ENCODE measurements at places on chromosomes 6 and 20.

DNA sequence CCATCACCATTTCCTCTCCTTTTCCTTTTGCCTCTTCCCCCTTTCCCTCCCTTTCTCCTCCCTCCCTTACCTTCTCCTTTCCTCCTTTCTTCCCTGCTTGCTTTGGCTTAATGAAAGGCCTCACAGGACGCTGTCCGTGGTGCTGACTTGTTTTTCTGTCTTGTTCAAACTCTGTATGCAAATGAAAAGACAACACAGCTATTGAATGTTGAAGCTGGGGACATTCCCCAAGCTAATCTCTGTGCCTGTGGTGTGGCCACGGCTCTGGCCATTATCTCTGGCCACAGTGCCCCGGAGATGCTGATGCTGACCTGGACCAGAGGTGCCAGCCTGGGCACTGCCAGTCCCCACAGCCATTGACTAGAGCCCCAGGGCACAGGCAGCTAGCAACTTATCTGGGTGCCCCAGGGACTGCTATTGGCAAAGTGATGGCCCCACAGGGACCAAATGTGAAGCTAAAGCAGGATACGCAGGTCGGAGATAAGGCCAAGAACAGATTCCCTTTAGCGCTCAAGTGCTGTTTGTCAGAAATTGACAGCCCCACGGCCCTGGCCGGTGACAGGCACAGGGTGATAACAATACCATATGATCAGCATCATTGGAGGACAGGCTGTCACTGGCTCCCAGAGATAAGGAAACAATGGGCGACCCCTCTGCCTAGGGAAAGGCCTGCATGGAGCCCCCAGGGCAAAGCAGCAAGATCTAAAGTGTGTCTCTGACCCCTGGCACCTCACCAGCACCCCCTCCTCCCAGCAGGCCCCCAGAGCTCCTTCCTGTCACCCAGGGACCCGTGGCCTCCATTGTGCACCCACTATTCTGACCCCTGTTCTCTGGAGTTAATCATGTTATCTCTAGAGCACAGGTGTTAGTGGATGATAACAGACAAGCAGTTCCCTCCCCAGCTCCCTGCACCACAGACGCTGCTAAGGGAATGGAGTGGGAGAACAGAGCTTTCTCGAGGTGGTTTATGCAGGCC is 31.6 kb upstream of the SLC32A1 start:
- DNase-seq = no peak

DNA sequence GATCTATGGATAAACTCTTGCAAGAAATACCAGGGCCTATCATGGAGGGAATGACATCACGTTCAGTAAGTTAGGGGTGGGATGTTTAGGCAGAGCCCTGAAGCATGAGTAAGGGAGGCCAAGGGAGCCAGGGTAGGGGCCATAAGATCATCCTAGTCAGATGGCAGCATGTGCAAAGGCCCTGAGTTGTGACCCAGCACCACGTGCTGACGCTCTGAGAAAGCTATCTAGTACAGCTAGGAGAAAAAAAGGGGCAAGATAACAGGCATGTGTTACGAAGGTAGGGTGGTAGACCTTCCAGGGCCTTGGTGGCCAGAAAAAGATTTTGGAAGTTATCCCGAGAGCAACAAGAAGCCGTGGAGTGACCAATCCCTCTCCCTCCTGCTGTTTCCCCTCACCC is 22.3 kb downstream of the KCNB1 start:
- DNase-seq = no peak

DNA sequence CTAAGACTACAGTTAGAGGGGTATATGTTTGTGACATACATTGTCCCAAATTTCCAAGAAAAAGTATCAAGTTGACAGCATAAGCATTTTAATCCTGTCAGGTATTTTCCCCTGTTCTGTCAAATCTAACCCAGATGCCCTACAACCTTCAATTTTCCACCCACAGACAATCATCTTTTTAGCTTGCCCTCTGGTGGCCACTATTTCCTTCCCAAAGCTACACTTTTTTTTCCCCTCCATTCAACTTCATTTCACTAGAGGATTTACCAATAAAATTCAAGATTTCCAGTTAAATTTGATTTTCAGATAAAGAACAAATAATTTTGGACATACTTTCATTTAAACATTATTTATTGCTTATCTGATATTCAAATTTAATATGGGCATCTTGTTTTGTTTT is 286.6 kb downstream of the TENT5A start:
- no peak for DNase-seq

DNA sequence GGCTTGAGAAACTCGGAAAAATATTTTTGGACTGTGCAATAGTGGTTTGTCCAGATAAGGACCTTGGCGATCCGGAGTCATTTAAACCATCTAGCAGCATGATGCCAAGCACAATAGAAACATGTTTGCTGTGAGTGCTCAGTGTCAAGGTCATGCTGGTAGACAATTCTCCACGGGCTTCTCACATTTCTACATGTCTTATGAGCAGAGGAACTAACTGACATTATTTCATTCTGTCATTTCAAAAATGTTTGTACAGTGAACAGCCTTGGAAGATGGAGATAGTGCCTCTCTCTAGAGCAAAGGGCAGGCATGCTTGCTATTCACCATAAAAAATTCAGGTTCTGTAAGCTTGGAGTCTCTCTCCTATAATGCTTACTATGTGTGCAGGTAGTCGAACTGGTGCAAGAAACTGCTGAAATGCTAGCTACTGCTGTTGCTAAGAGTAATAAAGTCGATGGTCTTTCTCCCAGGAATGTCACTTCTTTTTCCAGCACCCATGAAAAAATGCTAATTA is 25.4 kb upstream of the CCN2 start:
- DNase-seq = no peak

DNA sequence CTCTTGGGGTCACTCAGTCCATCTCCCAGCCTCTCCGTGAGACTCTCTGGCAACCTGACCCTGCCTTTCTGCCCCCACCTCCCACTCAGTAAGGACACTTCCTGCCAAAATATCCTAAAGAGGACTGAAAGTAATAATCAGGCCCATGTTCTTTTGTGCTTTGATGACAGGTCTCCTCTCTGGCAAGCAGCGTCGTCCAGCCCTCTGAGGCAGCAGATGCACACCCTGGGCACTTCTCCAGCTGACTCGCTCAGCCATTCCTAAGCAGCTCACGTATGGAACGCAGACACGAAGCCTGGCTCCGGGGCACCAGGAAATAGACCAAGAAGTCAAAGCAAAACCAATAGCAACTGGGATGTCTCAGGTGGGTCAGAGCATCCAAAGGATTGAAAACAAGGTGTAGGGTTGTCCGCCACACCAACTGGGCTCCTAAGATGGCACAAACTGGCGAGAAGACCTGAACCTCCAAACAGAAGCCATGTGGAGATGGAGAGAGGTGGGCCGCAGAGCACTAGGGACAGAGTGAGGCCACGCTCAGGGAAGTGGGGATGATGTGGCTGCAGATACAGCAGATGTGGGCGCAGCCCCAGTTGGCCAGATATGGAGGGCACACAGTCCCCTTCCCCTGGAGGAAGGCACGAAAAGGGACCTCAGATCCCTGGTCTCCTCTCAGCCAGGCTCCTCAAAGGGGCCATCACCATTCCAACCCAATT is 99.3 kb downstream of the PRND start:
- DNase-seq = no peak

DNA sequence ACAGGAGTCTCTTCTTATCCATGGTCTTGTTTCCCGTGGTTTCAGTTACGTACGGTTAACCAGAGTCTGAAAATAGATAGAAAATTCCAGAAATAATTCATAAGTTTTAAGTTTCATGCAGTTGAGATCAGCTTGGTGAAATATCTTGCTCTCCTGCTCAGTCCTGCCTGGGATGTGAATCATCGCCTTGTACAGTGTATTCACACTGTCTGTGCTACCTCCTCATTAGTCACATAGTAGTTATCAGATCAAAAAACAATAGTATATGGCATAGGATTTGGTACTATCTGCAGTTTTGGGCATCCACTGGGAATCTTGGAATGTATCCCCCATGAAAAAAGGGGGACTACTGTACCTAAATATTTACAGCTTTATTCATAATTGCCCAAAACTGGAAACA is 22.7 kb upstream of the MOCS1 start:
- DNase-seq = no peak

DNA sequence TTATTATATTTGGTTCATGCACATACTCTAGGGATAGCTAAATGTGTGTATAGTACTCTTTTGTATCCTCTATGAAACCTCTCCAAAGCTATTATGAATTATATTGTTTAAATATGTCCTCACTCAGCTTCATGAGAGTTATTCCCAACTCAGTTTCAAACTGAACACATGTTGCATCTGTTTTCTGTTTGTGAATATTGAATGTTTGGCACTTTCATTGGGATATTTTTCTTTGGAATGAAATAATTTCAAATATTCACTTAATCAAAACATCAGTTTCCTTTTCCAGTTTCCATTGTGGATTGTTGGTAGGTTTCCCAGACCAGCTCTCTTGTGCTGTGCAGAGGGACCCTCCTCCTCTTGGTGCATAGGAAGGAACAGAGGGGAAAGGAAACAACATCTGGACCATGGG is 46.6 kb downstream of the HDAC2 start:
- no peak for DNase-seq

GRCh38 chr20:59008715-59009336 is 1.8 kb upstream of the CTSZ start:
- no peak for DNase-seq

DNA sequence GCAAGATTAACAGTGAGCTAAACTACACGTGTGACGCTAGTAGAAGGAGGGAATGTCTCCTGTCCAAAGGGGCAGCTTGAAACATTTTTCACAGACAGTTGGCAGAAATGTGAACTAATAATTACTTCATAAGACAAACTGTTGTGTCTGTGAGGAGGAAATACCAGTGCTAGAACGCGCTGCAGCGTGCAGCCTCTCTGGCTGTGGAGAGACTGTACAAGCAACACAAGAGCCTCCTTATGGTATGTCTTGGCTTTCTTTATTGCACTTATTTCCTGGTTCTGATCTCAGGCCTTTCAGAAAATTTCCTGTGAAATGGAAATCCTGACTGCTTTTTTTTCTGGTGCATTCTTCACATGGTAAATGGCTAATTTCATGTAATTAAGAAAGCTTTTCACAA is 25.3 kb upstream of the TIAM2 start:
- no peak for DNase-seq

- no peak for DNase-seq
Measured at GRCh38 chr6:11876934-11877433, 98.4 kb upstream of the ADTRP start.

- DNase-seq = no peak
Measured at GRCh38 chr6:54083287-54083686, 28.0 kb upstream of the MLIP start.

DNA sequence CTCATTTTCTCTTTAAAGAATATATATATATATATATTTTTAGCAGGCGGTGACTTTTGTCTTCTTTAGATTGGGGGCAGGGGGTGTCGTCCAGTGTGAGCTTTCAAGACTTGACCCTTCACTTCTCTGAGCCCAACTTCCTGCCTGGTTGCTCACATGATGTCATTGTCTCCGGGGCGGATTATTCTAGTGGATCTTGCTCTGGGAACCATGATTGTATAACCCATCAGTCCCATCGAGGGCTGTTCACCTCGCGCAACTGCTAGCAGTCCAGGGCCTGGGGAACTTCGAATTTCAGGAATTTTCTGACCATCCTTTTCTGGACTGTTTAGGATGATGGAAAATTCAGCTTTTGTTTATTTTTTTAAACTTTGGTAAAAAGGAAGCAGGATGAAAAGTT is 1.0 kb downstream of the IGF2R start:
- no peak for DNase-seq

DNA sequence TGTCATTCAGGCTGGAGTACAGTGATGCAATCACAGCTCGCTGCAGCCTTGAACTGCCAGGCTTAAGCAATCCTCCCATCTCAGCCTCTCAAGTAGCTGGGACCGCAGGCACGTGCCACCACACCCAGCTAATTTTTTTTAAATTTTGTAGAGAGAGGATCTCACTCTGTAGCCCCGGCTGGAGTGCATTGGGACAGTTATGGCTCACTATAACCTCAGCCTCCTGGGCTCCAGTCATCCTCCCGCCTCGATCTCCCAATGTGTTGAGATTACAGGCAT is 86.5 kb downstream of the SERAC1 start:
- DNase-seq = no peak

- DNase-seq = no peak
Measured at GRCh38 chr6:20652299-20653084, 118.2 kb downstream of the CDKAL1 start.

DNA sequence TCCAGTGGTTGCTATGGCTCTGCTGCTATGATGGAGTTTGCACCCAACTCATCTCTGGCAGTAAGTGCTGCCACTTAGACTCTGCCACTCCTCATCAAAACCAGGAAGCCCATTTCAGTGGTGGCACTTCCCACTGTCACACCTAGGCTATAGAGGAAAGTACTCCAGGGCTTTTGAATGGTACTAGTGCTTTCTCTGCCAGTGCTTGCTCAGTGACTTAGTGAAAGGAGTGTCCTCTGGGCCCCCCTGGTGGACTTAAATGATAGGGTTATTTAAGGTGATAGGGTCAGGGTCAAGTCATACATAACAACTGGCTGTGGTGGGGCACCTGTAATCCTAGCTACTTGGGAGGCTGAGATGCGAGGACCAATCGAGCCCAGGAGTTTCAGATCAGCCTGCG is 22.8 kb downstream of the FITM2 start:
- no peak for DNase-seq

DNA sequence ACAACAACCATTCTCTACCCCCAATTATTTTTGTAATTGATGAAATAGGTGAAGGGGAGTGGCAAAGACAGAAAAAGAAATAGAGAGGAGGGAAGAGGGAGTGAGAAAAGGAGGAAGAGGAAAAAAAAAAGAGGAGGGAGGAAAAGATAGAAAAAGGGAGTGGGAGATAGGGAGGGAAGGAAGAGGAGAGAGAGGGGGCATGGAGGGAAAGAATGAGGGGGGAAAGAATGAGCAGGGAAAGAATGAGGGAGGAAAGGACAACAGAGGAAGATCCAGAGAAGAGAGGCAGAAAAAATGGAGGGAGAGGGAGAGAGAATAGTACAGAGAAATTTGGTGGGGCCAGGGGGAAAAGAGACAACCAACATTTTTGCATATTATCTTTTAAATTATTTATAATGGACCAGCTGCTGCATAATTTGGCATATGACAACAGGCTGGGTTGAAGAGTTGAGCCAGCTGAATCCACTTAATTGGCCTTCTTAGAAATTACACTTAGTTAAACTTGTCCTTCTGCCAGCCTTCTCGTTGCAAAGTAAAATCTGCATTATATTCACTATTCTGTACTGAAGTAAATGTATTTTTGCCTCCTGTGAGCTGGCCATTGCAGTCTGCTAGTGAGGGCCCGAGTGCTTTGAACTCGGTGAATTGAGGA is 101.0 kb downstream of the ARHGAP18 start:
- no peak for DNase-seq

DNA sequence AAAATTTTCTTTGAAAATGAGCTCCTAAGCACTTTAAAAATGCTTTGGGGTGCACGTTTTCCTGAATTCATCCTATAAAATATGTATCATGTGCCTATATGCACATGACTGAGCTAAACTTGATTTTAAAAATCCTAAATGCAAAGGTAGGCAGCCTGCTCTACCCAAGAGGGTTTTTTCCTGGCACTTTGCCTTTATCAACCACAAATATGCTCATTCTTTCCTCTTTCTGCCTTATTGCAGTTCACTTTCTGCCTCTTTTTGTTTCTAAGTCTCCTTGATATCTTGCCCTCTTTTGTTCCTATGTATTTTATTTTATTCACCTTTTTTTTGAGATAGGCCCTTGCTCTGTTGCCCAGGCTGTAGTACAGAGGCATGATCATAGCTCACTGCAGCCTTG is 229.3 kb downstream of the GRM1 start:
- no peak for DNase-seq
